ENCODE measurements at places on chromosomes 1 and 21. TPM values are rescaled to one million over a fixed set of nuclear protein-coding genes. Genes with fewer than 3 reads are reported as not detected.

Gene GJA9
- not detected for total RNA-seq

DNA sequence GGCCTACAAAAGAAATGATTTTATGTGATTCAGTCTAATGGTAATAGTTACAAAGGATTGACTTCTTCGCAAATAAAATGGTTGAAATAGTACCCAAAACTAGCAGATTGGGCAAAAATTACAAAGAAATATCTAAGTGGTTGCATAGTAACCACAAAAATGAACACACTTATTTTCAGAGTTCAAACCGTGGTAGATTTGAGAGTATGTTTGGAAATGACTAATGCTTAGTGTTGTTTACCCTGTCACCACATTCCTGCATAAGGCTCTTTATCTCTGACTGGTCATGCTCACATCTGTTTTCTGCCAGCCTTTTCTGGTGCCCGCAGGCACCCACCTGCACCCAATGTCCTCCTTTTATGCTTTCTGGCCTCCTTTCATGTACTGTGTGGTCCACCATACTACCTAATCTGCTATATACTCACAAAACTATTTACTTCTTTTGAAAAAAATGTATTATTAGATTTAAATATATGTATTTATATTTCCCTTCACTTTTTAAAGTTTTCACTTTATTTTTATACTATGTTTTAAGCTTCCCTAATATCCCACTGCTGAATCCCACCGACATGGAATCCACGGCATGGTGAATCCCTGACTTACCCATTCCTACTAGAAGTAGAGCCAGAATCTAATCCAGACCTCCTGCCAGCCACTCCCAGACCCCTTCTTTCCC lies 30.3 kb downstream of the PTPRC start:
- H3K4me3 ChIP-seq: no peak overlapping the region
- H3K4me1 ChIP-seq: no peaks in the 10 kb centered on the region
- no peaks in the 10 kb centered on the region for H3K27me3 ChIP-seq
- H3K36me3 ChIP-seq: no peaks in the 10 kb centered on the region
- no peak for DNase-seq
- H3K27ac ChIP-seq: no peak overlapping the region

GRCh38 chr1:32353431-32353830 lies 8.9 kb downstream of the FAM229A start:
- DNase-seq: no peak

DNA sequence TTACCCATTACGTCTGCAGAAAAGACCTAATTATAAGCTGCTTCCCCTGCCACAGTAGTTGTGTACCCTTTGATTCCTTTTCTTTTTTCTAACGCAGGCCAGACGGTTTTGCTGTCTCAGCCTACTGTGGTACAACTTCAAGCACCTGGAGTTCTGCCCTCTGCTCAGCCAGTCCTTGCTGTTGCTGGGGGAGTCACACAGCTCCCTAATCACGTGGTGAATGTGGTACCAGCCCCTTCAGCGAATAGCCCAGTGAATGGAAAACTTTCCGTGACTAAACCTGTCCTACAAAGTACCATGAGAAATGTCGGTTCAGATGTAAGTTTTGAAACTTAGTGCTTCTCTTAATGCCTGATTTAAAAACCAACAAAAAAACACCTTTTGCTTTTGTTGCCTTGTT lies 35.8 kb downstream of the ATF6 start:
- H3K4me3 ChIP-seq: no peak overlapping the region
- H3K4me1 ChIP-seq: peaks cover 13% of the 10 kb centered on the region
- H3K27ac ChIP-seq: no peak overlapping the region

DNA sequence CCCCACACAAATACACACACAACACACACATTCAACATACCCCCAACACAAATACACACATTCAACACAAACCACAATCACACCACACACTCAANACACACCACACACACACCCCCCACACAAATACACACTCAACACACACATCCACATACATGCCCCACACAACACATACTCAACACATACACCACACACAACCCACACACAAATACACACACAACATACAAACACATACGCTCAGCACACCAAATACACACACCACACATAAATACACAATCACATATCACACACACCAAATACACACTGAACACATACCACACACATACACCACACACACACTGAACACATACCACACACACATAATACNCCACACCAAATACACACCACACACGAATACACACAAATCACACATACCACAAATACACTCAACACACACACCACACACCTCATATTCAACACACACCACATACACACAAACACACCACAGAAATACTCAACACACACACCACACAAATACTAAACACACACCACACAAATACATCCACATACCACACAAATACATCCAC lies 48.9 kb downstream of the PRDM15 start:
- no peaks in the 10 kb centered on the region for H3K4me1 ChIP-seq
- no peaks in the 10 kb centered on the region for H3K27me3 ChIP-seq
- no peak overlapping the region for H3K4me3 ChIP-seq
- no peak for DNase-seq
- peaks cover 17% of the 10 kb centered on the region for H3K36me3 ChIP-seq
- no peak overlapping the region for H3K27ac ChIP-seq

DNA sequence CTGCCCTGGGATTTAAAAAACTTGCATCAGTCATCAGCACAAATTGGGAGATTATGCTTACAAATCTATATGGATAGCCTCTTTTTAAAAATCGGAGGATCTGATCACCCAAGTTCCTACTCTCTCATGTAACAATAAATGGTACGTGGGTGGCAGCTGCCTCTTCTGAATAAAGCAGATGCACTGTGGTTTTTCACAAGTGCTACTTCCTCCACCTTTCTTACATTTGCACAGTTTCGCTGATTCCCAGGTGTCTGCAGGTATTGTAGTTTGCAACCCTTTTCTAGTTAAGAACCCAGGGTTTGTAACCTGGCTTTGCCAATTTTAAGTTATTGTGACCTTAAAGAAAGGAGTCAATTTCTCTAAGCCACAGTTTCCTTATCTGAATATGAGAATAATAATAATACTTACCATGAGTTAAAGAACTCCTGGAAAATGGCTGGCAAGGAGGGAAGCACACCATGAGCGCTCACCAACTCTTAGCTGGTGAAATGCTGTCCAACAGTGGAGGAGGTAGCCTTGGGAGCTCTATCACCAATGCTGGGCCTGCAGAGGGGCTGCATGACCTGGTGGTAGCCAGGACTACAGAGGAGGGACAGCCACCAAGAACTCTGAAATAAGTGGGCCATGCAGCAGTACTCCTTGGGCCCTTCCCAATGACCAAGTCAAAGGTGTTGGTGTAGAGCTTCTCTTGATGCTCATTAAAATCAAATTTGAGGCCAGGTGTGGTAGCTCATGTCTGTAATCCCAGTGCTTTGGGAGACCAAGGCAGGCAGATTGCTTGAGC lies 30.2 kb upstream of the KCNA2 start:
- no peaks in the 10 kb centered on the region for H3K36me3 ChIP-seq
- no peak overlapping the region for H3K27ac ChIP-seq
- peaks cover 17% of the 10 kb centered on the region for H3K4me1 ChIP-seq
- no peaks in the 10 kb centered on the region for H3K27me3 ChIP-seq
- no peak for DNase-seq

DNA sequence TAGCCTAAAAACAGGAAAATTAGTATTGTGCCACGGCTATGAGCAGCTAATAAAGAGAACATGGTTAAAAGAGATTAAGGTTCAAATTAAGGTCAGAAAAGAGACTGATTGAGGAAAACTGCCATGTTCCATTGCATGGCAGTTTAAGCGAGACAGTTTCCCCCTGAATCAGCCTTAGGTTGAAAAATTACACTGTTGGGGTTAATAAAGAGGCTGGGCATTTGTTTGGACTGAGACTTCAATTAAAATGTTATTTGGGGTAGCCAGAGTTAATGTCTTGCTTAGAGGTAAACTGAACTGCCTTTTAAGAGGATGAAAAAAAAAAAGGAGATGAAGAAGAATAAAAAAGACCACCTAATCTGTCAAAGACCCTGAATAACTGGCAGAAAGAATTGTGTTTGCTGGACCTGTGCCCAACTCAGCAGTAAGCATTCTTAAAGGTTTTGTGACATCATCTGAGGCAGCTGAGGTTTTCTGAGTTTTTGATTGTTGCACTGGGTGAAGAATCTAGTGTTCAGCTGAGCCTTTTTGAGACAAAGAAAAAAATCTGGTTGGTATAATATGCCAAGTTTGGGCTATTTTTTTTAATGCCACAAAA lies 17.7 kb upstream of the PROX1 start:
- no peak for DNase-seq
- H3K4me3 ChIP-seq: no peak overlapping the region
- no peak overlapping the region for H3K27ac ChIP-seq
- no peaks in the 10 kb centered on the region for H3K27me3 ChIP-seq

- no peaks in the 10 kb centered on the region for H3K4me1 ChIP-seq
- no peak overlapping the region for H3K27ac ChIP-seq
Measured at GRCh38 chr1:235145639-235146038, 15.4 kb downstream of the RBM34 start.

GRCh38 chr1:228862542-228863505 lies 127.5 kb downstream of the RHOU start:
- DNase-seq: no peak
- peaks cover 7% of the 10 kb centered on the region for H3K4me1 ChIP-seq
- H3K27me3 ChIP-seq: no peaks in the 10 kb centered on the region
- no peak overlapping the region for H3K4me3 ChIP-seq

DNA sequence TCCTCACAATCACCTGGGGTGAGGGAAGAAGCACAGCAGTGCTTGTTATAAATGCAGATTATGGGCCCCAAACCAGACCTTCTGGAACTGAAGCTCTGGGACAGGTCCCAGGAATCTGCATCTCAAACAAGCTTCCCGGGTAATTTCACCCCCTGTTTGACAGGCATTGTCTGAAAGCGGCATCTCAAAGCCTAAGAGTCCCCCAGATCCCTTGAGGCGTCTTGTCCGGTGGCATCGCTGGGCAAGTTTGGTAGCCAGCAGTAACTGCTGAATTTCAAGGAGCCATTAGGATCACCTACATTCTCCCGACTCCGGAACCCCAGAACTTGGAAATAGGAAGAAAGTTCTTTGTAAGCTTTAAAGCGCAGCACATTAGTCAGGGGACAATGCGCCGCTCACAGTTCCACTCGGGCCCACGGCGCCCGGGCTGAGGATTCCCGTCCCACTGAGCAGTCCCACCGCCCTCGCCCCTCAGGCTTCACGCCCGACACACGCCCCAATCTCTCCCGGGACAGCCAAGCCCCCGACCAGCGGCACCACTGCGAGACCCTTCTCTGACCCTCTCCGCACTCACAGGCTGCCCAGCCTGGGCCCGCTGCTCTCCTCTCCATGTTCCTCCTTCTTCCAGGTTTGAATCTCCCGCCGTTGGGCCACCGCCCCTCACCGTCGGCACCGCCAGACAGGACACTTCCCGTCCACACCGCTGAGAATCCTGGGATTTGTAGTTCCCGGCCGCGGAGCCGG lies at the start of gene IQGAP3:
TSS of gene IQGAP3 (minus strand) at position 647 of the 744 bp plus-strand sequence. CDS start at position 611, 36 bp downstream.
- H3K27ac ChIP-seq: no peak within 1 kb of the TSS
- no peaks in the 10 kb centered on the region for H3K36me3 ChIP-seq
- H3K27me3 ChIP-seq: no peaks in the 10 kb centered on the region

DNA sequence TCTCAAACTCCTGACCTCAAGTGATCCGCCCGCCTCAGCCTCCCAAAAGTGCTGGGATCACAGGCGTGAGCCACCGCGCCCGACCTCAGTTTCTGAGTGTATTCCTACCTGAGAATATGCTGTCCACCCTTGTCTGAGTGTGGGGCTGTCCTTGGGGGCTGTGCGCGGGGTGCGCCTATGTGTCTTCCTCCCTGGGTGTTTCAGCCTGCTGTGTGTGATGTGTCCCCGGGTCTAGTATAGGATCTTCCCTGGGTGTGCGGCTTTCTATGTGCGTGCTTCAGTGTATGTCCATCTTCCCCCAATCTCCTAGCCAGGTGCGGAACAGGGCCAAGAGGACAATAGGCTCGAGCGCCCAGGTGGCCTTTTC lies 8.3 kb upstream of the ID3 start:
- peak overlapping the region; percentile 76 for H3K4me3 ChIP-seq
- peak overlapping the region; percentile 81 for H3K27ac ChIP-seq
- H3K36me3 ChIP-seq: no peaks in the 10 kb centered on the region
- H3K4me1 ChIP-seq: peaks cover 23% of the 10 kb centered on the region
- no peaks in the 10 kb centered on the region for H3K27me3 ChIP-seq
- no peak for DNase-seq

DNA sequence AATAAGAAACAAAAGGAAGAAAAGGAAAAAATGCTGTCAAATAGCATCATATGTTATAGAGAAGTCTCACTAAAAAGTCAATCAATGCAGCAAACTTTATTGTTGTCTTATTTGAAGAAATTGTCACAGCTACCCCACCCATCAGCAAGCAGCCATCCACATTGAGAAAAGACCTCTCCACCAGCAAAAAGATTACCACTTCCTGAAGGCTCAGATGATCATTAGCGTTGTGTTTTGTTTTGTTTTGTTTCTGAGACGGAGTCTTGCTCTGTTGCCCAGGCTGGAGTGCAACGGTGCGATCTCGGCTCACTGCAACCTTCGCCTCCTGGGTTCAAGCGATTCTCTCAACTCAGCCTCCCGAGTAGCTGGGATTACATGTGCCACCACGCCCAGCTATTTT lies 29.0 kb downstream of the ATP2B4 start:
- no peak for DNase-seq
- peaks cover 22% of the 10 kb centered on the region for H3K4me1 ChIP-seq
- no peak overlapping the region for H3K4me3 ChIP-seq
- no peaks in the 10 kb centered on the region for H3K27me3 ChIP-seq

DNA sequence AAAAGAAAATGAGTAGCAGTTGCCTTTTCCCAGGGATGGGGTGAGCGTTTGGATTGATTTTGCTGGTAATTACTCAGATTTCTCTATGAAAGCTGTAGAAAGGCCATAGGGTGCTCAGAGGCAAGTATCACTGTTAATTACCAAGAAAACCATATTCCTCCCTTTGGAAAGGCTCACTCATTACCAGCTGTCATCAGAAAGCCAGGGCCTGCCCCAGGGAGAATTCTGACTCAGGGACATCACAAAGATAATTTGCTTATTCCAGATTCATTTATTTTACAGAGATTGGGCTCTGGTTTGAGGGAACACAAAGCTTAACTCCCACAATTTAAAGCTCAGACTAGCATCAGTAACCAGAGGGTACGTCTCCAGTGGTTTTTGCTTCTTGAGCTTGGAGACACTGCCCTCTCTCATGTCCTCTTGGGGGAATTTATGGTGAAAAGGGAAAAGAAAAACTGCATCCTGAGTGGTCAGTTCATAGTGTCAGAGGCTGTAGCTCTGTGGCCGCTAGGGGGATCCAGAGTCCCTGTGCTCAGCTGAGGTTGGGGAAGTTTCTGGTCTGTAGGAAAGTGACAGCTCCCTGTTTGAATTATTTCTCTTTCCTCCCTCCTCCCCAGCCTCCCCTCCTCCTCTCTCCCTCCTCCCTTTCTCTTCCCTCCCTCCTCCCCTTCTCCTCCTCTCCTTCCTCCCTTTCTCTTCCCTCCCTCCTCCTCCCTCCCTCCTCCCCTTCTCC lies 204.3 kb downstream of the KCNJ6 start:
- H3K27ac ChIP-seq: no peak overlapping the region
- no peaks in the 10 kb centered on the region for H3K27me3 ChIP-seq
- no peaks in the 10 kb centered on the region for H3K36me3 ChIP-seq
